ENCODE measurements at places on chromosomes 7 and 10. TPM values are rescaled to one million over a fixed set of nuclear protein-coding genes. Genes with fewer than 3 reads are reported as not detected.

DNA sequence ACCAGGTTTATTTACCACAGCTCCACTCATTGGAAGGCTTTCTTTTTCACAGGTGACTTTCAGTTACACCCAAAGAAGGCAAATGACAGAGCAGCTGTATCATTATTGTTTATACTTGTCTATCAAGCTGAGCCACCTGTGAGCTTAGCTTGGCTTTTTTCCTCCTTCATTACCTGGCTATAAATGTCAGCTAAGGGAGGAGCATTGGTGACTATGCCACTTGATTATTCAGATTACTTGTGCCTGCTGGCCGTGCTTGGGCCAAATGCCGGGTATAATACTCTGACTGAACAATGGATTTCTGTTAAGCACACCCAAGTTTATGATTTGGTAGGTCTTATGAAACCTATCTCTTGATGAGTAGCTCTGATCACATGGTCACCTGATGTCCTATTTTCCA is 9.9 kb upstream of the GNAT3 start:
- H3K27ac ChIP-seq, result no peak overlapping the region
- DNase-seq, result no peak
- H3K27me3 ChIP-seq, result no peaks in the 10 kb centered on the region
- H3K4me3 ChIP-seq, result no peak overlapping the region

Gene PPP1R3C
- total RNA-seq, result 0.99 TPM

- no peak overlapping the region for H3K27ac ChIP-seq
- no peaks in the 10 kb centered on the region for H3K36me3 ChIP-seq
- peaks cover 11% of the 10 kb centered on the region for H3K4me1 ChIP-seq
- H3K27me3 ChIP-seq, result no peaks in the 10 kb centered on the region
Observed at GRCh38 chr7:142420554-142421362, 162.9 kb upstream of the PRSS58 start.

DNA sequence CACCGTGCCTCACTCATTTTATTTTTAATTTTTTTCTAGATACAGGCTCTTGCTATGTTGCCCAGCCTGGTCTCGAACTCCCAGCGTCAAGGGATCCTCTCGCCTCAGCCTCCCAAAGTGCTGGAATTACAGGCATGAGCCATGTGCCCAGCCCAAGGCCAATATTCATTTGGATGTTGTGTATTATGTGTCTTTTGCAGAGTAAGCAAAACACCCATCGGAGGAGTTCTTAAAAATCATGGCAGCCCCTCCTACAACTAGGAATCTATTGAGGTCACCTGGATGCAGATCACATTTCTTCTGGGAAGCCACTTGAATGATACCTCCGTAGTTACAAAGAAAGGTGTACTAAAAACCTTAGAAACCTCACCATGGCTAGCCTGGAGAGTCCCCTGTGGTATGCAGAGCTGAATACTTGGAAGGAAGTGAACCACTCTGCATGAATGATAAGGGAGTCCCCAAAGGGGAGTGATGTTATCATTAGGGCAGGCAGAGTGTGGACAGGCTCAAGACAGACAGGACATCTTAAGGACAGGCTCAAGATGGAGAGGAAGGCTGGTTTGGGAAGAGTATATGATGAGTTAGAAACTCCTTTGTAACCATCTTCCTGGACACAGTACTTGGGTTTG is 185.7 kb downstream of the TAX1BP1 start:
- H3K27ac ChIP-seq, result no peak overlapping the region
- DNase-seq, result peak; percentile 34
- H3K4me1 ChIP-seq, result peaks cover 7% of the 10 kb centered on the region
- no peaks in the 10 kb centered on the region for H3K36me3 ChIP-seq
- H3K4me3 ChIP-seq, result no peak overlapping the region
- no peaks in the 10 kb centered on the region for H3K27me3 ChIP-seq

DNA sequence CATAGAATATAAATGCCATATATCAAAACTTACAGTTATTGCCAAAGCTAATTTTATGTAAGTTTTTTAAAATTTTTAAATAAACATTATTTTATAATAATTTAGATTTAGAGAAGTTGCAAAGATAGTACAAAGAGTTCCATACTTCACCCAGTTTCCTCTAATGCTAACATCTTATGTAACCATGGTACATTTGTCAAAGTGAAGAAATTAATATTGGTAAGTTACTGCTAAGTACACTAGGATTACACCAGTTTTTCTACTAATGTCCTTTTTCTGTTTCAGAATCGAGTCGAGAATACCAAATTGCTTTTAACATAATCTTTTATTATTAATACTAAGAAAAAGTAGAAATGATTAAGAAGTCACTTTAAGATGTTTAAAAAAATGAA is 29.2 kb downstream of the CSGALNACT2 start:
- peaks cover 37% of the 10 kb centered on the region for H3K4me1 ChIP-seq
- H3K27ac ChIP-seq, result no peak overlapping the region
- no peaks in the 10 kb centered on the region for H3K27me3 ChIP-seq
- DNase-seq, result no peak
- H3K36me3 ChIP-seq, result peaks cover 40% of the 10 kb centered on the region

Gene ZCCHC24
- total RNA-seq, result 1.7 TPM

DNA sequence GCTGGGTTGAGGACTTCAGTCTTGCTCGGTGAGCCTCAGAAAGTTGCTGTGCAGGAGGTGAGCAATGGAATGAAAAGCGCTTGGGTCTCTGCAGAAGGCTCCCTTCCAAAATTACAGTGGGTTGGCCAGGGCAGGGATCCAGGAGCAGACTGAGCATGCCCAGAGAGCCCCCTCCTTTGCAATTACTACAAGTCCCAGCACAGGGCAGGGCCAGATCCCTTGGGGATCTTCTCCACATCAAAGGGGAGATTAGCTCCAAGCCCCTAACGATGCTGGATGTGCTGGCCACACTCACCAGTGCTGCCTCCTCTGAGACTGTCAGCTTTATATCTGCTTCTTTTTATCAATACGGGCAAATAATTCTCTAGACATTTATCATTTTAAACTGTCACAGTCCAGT is 337.5 kb downstream of the RPS24 start:
- DNase-seq, result no peak
- H3K4me3 ChIP-seq, result no peak overlapping the region
- H3K4me1 ChIP-seq, result no peaks in the 10 kb centered on the region
- H3K36me3 ChIP-seq, result no peaks in the 10 kb centered on the region

DNA sequence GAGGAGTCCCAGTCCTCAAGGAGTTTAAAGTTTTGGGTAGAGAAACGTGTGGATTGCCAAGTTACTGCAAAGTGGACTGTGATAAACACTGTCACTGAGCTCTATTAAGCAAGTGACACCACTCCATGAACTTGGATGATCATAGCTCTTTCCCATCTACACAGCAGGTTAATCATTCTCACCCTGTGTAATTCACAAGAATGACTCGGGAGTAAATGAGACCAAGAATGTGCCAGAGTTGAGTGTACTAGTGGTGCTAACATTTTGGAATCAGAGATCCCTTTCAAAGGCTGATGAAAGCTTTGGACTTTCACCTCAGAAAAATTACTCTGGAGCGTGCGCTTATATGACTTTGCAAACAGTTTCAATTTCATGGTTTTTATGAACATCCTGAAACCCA is 80.8 kb downstream of the RBM20 start:
- H3K27me3 ChIP-seq, result no peaks in the 10 kb centered on the region
- peaks cover 44% of the 10 kb centered on the region for H3K4me1 ChIP-seq
- no peak for DNase-seq
- no peak overlapping the region for H3K4me3 ChIP-seq
- peak overlapping the region; percentile 46 for H3K27ac ChIP-seq
- H3K36me3 ChIP-seq, result no peaks in the 10 kb centered on the region

DNA sequence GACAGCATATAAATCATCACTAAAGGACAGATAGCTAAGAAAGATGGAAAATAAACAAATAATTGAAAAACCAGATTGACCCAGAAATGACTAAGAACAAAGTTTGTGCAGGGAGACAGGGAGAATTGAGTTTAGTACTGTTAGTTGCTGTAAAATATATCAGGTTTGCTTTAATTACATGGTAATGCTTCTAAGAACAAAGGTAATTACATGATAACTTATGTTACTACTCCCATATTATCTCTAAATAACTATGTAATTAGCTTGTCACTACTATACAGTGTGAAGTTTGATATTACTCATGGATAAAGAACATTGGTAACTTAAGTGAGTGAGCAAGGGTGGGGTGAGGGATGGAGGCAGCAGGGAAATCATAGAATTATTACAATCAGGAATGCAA is 135.2 kb upstream of the KAT6B start:
- H3K4me1 ChIP-seq, result no peaks in the 10 kb centered on the region
- H3K27me3 ChIP-seq, result no peaks in the 10 kb centered on the region
- no peak for DNase-seq
- peaks cover 6% of the 10 kb centered on the region for H3K36me3 ChIP-seq
- H3K27ac ChIP-seq, result no peak overlapping the region

Gene EPDR1
- 3.4 TPM for total RNA-seq

Gene NPFFR1
- total RNA-seq, result not detected

Gene COL17A1
- total RNA-seq, result not detected

DNA sequence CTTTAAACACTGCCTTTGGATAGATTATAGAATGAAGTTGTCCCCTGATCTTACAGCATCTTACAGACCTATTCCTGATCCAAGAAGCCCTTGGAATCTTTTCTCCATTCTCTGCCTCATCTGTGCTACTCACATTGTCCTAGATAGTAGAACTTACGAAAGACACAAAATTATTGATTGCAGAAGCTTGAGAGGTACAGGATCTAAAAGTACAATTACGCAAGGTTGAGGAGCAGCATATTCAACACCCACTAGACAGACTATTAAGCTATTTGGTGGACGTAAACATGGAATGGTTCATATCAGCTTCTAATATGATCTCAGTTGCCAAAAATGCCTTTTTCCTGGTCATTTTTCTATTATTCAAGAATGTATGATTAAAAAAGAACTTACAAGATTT is 90.5 kb upstream of the SEM1 start:
- no peaks in the 10 kb centered on the region for H3K36me3 ChIP-seq
- H3K4me1 ChIP-seq, result no peaks in the 10 kb centered on the region
- no peak for DNase-seq
- H3K27ac ChIP-seq, result no peak overlapping the region
- no peak overlapping the region for H3K4me3 ChIP-seq

Gene DENND2A
- total RNA-seq, result not detected

Gene SLC13A4
- total RNA-seq, result not detected

DNA sequence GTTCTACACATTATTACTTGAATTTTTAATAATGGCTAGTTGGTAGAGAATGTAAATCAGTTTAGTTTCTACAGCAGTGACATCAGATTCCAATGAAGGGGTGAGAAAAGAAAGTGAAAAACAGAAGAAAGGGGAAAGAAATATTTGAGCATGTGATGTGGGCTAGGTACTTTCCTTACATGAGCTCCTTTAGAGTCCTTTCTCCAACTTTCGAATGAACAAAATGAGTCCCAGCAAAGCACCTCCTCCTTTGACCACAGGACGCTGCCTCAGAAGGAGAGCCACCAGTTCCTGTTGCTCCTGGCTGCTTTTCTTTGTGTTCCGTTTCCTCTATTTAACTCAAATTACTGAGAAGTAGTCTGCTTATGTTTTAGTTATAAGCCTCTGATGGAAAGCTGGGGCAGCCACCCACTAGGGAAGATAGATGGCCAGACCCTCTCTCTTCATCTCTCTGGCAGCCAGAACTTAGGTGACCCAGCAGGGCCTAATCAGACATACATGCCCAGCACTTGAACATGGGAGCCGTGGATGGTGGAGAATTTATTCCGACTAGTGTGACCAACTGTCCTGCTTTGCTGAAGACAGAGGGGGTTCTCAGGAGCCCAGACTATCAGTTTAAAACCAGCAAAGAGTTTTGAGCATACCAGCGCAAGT is 82.4 kb upstream of the NME8 start:
- peaks cover 3% of the 10 kb centered on the region for H3K36me3 ChIP-seq
- H3K4me1 ChIP-seq, result peaks cover 5% of the 10 kb centered on the region
- H3K27me3 ChIP-seq, result peaks cover 3% of the 10 kb centered on the region
- no peak overlapping the region for H3K4me3 ChIP-seq
- no peak overlapping the region for H3K27ac ChIP-seq

Gene GPNMB
- 1.2 TPM for total RNA-seq

Data from activated CD8-positive, alpha-beta T cell treated with anti-CD3 and anti-CD28 coated beads for 36 hours (primary cell).